ENCODE measurements at places on chromosomes 13 and 19.

DNA sequence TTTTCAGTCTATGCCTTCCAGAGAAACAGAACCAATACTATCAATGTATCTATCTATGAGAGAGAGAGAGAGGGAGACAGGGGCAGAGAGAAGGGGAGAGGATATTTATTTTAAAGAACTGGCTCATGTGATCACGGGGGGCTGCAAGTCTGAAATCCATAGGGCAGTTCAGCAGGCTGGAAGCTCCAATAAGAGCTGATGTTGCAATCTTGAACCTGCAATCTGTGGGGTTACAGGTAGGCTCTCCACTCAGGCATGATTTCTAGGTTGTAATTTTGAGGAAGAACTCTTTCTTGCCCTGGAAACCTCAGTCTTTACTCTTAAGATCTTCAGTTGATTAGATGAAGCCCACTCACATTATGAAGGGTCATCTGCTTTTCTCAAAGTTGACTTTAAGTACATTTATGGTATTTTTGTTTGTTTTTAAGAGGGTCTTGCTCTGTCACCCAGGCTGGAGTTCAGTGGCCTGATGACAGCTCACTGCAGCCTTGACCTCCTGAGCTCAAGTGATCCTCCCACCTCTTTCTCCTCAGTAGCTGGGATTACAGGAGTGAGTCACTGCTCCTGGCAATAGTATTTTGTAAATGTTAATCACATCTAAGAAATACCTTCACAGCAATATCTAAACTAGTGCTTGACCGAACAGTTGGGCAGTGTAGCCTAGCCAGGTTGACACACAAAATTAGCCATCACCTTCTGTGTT is 376.4 kb downstream of the FGF9 start:
- no peak for DNase-seq

GRCh38 chr13:73065665-73066340 is 7.0 kb downstream of the KLF5 start:
- no peak for DNase-seq

GRCh38 chr13:37129866-37130265 is 24.4 kb upstream of the CSNK1A1L start:
- DNase-seq: no peak

DNA sequence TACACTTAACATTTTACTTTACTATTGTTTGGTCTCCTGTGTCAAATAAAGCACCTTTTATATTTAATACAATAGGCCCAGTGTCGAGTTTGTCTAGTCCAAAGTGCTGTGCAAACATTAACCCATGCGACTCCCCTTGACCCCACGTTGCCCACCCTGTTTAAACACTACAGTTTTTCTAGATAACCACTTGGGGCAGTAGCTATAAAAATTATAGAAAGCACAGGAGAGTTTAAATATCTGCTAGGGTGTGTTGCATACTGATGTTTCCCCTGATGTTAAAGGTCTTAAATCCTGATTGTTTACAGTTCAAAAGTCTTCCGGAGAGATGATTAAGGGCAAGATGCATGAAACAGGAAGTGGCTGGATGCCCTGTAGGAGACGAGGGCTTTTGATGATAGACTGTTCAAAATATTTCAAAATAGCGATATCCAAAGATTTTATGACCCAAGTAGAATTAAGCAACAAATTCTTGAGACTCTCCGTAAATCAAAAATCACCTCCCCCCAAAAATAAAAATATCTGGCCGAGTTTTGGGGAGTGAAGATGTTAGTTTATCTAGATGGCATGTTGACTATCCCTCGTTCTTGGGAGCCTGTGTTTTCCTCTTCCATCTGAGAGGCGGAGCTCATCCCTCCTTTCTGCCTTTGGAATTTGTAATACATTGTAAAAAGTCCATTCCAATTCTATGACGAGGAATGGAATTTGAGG is 167.1 kb downstream of the FGF9 start:
- DNase-seq: no peak

- no peak for DNase-seq
Observed at GRCh38 chr13:107901996-107902562, 313.3 kb downstream of the LIG4 start.

DNA sequence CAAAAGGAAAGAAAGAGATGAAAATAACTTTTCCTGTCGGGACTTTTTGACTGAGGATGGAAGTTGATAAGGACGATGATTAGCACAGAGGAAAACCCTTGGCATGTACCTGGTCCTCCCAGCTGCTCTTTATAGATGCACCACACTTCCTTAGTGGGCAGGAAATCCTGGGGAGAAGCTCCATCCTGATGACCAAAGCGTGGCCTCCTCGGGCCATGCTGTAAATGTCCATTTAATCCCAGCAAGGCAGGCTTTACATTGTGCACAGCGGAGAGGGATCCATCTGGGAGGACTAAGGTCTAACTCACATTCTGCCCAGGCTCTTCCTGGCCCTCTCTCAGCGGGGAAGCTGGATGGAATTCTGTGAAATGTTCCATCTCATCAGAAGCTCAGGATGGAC is 113.5 kb downstream of the COL4A2 start:
- no peak for DNase-seq

- DNase-seq: no peak
Observed at GRCh38 chr13:93416736-93417355, 190.2 kb downstream of the GPC6 start.

DNA sequence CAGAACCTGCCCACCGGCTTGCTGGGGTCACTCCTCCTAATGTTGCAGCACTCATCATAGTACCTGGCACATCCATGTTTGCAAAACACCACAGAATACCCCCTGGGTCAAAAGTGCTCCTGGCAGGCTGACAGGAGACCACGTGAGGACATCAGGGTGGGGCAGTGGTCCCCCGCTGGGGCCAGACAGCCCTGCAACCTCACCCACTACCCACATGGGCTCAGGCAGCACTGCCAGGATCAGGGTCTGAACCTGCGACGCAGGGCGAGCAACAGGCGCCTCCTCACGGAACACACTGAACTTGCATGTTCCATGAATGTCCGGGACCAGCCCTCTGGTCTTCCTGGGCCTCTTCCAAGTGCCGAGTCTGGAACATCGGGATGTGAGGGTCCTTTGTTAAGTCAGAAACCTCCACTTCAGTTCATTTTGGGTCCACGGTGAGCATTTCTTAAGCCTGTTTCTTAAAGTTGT is 1.4 kb upstream of the SLC7A9 start:
- no peak for DNase-seq

GRCh38 chr19:8105471-8105870 is 43.9 kb downstream of the FBN3 start:
- DNase-seq: no peak

DNA sequence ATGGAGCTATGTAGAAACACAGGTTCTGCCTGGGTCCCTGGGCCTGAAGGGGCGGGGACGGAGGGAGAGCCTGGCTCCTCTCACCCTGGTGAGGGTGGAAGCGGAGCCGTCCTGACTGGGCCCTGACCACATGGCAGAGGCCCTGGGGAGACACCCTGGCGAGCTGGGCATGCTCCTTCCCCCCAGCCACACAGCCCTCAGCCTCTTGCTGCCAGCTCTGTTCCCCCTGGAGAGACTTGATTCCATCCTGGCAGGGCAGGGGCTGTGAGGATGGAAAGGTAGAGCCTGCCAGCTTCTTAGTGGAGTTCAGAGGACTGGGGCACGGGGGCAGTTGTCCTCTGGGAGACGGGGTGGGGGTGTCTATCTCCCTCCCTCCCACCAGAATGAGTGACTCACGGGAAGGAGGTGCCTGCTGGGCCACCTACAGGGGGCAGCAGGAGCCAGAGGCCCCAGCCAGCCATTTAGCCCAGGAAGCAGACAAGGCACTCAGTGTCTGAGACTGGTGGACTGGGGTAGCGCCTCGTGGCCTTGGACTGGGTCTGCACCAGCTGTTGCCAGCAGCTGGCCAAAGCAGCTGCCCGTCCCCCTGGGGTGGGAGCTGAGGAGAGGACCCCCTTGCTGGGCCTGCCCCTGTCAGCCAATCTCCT is 22.8 kb upstream of the RNF17 start:
- DNase-seq: no peak

- no peak for DNase-seq
Observed at GRCh38 chr13:112071102-112071722, 4.3 kb downstream of the SOX1 start.

DNA sequence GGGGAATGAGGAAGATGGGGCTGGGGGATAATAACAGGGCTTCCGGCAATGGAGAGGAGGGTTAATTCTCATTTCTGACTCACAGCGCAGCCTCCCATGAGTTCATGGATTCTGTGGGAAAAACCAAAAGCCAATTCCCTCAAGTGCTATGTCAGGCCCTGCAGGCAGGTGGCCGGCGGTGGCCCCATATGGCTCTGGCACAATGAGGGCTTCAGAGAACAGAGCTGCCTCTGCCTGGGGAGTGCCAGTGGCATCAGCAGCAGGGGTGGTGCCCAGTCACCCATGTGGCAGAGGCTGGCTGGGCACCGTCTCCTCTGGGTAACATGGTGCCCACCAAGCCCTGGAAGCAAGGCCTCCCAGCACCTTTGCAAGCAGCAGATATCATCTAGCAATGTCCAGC is 69.1 kb downstream of the ALOX5AP start:
- DNase-seq: no peak

DNA sequence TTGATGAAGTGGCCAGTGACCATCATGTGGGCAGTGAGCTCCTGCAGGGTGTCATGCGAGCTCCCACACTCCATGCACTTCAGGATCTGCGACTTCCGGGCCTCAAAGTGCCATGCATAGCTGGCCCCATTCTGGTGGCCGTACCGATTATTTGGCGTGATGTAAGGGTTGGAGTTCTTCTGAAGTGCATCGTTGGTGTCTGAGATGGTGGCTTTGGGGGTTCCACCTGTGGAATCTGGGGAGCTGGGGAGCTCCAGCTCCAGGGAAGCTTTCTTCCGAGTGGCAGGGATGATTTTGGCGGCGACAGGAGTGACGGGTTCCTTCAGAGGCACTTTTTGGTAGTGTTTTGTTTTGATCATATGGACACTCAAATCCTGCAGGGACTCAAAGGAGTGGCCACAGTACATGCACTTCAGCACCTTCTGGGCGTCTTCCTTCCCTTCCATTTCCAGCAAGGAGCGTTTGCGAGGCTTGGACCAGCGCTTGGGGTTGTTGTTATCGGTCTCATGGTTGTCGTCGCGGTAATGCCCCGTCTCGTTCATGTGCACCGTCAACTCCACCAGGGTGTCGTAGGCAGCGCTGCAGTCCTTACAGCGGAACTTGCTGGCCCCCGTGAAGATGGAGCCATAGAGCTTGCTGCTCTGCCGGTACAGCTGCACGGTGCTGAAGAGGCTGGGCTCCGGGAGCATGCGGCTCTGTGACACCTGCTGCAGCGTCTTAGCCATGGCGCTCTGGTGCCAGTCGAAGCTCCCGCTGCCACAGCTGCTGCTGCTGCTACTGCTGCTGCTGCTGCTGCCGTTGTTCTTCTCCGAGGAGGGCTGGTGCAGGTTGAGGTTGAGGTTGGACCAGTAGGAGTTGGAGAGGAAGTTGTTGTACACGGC is 70.4 kb downstream of the TSHZ3 start:
- DNase-seq: no peak

- peak; percentile 35 for DNase-seq
Observed at GRCh38 chr19:36771261-36772231, 1.1 kb downstream of the ZNF850 start.

GRCh38 chr19:38394488-38394887 is 6.0 kb downstream of the SPRED3 start:
- peak; percentile 78 for DNase-seq

GRCh38 chr19:10206226-10206885 is 11.6 kb upstream of the DNMT1 start:
- no peak for DNase-seq

GRCh38 chr19:35225951-35226350 is 2.6 kb downstream of the FAM187B start:
- no peak for DNase-seq

- no peak for DNase-seq
Observed at GRCh38 chr13:20106742-20107141, 54.1 kb downstream of the GJA3 start.

DNA sequence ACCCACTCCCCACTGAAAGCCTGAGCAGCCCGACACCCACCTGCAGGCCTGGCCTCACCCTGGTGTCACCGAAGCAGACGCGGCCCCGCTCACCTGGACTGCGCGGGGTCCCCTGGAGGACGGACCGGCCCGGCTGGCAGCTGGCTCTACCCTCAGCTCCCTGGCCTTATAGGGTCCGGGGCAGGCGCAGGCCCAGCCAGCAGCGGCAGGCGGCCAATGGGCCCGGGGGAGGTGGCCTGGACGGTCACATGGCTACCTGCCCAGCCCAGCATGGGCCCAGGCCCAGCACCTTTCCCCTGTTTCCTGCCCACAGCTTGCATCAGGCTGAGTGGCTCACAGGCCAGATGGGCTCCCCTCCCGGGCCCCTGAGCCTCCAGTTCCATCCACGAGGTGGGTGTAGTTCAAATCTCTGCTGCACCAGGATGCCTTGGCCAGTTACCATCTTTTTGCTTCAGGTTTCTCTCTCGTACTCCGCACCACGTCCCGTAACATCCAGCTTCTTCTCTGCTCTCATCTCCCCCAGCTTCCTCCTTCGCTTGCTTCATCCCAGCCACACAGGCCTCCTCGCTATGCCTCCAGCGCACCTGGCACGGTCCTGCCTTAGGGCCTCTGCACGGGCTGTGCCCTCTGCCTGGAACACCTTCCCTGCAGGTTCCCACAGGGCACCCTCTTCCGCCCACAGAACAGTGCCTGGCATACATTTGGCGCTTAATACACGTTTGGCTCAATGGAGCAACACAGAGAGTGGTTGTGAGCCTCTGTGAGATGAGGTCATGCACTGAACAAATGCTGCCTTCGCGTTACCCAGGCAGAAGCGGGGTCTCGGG is at the start of gene PLIN4:
PLIN4 (minus strand) TSS at position 142 of the 827 bp plus-strand sequence. CDS start 214 bp downstream, outside the sequence.
- DNase-seq: no peak

GRCh38 chr19:51550848-51551672 is 19.6 kb upstream of the SIGLEC6 start:
- DNase-seq: no peak

DNA sequence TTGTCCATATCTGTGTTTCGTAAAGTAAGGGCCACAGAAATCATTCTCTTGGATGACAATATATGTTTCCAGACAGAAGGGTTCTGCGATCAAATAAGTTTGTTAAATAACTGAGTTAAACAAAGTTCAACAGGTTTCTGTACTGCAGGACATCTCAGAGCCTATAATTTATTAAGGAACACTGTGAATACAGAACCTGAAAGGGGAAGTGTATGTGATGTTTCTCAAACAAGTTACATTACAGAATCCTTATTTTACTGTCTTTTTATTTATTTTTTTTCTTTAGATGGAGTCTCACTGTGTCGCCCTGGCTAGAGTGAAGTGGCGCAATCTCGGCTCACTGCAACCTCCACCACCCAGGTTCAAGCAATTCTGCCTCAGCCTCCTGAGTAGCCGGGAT is 55.4 kb upstream of the GTF2F2 start:
- no peak for DNase-seq

- no peak for DNase-seq
Observed at GRCh38 chr13:93859716-93860115, 619.8 kb downstream of the DCT start.

DNA sequence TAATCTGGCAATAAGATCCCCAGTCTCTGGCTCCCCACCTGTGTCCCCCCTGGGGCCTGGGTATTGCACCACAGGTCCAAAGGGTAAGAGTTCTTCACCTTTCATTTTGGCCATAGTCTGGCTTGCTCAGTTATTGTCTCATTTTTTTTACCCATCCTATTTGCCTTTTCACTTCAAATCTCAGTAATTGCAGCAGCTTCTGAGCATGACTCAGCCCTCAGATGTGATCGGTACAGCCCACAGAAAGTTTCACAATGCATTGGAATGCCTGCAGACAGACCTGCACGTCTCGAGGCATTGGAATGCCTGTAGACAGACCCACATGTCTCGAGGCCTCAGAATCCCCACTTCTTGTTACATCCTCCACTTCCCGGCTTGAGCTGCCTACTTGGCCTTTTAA is 173.6 kb downstream of the NUFIP1 start:
- DNase-seq: peak; percentile 21
